H54 (cell line): ENCODE measurements at places on chromosomes 12 and 14.

GRCh38 chr14:32254952-32255679 lies 52.0 kb upstream of the RNU6-8 start:
- peak; percentile 21 for DNase-seq

- DNase-seq = no peak
Observed at GRCh38 chr12:53804429-53804828, 52.6 kb upstream of the CISTR start.

DNA sequence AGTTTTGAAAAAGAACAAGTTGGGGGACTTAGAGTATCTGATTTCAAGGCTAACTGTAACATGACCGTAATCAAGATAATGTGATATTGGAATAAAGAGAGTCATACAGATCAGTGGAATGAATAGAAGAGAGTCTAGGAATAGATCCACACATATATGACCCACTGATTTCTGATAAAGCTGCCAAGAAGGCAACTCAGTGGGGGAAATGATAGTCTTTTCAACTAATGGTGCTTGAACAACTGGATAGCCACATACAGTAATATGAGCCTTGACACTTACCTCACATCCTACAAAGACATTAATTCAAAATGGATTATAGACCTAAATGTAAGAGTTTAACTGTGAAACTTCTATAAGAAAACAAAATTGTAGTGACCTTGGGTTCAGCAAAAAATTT lies 3.8 kb downstream of the PRKCH start:
- DNase-seq = no peak

GRCh38 chr14:105286759-105287144 lies 14.0 kb downstream of the BRF1 start:
- no peak for DNase-seq

DNA sequence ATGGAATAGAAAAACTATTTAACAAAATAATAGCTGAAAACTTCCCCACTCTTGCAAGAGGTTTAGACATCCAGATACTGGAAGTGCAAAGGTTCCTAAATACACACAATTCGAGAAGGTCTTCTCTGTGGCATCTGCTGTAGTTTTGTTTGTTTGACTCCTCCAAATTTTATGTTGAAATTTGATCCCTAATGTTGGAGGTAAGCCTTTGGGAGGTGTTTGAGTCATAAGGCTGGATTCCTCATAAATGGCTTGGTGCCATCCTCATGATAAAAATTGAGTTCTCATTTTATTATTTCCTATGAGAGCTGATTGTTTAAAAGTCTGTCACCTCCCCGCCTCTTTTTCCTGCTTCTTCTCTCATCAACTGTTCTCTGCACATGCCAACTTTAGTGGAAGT lies 182.7 kb downstream of the MYRFL start:
- DNase-seq = no peak

DNA sequence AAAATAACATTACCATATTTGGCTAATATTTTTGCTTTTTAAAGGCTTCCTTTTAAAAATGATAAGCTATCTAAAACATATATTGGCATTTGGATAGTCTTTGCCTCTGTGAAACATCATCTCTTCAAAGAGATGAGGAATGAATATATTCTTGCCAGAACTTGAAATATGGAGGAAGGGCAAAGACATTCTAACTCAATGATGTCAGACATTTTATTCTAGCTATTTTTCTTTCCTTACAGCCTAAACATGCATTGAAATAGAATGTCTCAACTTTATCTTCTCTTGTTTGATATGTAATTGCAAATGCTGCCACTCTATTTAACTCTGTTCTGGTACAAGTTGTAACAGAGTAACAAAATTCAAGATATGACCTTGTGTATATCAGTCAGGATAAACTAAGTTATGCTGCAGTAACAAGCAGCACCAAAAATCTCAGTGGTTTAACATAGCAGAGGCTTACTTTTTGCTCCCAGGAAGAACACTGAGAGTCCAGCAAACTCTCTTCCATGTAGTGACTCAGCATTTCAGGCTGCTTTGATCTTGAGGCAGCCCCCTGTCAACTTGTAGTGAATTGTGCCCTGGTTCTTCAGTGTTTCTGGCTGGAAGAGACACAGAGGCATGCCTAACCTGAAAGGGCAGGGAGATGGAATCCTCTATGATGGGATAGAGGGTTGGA lies 11.0 kb downstream of the IRAK3 start:
- no peak for DNase-seq

DNA sequence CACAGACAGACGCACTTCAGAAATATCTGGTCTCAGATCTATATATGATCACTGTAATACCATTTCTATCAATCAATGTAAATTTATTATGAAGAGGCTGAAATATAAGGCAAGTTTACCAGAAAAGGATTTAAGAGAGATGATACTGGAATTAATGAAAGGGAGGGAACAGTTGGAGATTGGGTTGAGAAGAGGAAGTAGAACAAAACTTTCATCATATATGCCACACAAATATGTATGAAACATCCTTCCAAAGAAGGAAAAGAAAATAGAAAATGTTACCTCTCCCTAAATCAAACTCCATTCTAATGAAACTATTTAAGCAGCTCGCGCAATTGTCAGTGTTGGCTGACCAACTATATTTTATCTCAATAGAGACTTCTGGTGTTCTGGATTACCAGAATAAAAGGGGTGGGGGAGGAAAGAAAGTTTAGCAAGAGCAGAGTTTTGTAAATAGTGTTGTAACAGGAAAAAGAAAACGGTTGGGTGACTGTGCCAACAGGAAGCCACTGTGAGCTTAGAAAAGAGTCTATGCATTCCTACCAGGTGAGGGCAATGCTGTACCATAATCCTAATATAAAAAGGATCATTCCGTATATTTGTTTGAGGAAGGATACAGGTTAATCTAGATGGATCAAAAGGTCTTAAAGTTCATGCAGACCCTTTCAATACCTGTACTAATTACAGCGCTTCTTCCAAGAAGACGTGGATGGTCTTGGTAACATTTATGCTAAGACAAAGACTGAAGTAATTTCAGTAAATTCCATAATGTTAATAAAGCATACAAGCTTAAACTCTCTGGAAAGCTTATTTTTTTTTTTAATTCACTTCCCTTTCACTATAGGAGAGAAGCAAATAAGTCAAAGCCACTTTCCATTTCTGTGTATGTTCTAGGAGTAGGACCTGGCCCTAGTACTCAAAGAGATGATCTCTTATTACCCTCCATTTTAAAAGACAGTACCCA lies 14.5 kb upstream of the LLPH start:
- no peak for DNase-seq

DNA sequence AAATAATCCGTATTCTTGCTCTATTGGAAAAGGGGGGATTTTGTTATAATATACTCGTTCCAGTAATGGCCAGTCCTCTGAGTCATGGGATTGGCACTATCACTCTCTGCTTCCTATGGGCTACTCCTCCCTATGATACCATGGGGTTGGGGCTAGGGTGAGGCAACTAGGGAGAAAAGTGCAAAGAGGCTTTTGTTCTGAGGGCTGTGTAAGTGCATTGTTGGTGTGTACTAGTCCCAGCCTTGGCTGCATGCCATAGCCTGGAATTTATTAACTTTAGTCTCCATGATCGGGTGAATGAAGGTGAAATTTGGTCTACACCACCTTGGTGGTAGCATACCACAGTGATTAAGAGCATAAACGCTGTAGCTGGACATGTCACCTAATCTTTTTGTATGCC lies 247.6 kb downstream of the RPAP3 start:
- DNase-seq = peak; percentile 1

DNA sequence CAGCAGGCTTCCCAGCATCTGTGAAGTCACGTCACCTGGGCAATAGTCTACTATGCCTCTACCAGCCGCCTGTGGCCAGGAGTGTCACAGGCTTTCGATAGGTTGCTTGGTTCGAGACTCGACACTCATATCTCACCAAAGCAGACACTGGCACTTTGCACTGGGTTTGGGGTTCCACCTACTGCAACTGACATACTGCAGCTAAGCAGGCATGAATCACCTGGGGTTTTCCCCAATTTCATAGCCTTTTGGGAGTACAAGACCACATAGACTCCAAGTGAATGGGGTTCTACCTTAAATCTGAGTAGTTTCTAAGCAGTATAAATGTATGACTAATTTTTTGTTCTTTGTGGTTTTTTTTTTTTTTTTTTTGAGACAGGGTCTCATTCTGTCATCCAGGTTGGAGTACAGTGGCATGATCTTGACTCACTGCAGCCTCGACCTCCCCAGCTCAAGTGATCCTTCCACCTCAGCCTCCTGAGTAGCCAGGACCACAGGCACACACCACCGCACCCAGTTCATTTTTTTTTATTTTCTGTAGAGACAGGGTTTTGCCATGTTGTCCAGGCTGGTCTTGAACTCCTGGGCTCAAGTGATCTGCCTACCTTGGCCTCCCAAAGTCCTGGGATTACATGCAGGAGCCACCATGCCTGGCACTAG lies 32.1 kb downstream of the DMAC2L start:
- no peak for DNase-seq

- peak; percentile 19 for DNase-seq
Observed at GRCh38 chr14:89013098-89013504, 188.7 kb downstream of the TTC8 start.

DNA sequence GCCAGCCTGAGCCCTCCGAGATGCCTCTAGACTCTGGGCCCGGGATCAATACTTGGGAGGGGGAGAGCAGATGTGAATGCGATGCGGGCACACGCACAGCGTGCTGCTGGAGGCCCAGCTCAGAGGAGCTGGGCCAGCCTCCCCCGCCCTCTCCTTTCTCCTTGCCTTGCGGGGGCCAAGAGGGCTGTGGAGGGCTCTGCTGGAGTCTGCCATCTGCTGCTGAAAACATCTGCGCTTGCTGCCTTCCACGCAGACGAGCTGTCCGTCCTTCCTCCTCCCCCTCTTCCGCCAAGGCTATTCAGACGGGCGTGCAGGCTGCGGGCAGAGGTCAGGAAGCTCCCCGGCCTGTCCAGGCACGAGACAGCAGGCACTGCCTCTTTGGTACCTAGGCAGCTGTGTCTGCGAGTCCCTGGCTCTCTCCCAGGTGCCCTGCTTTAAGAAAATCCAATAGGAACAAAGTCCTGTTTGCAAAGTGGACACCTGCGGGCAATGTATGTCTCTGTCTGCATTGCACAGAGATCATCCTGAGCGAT lies 75.2 kb downstream of the SPRING1 start:
- DNase-seq = no peak

- DNase-seq = no peak
Observed at GRCh38 chr12:125206711-125207110, 141.5 kb downstream of the AACS start.

- DNase-seq = no peak
Observed at GRCh38 chr12:24361877-24362580, 412.6 kb upstream of the SOX5 start.

DNA sequence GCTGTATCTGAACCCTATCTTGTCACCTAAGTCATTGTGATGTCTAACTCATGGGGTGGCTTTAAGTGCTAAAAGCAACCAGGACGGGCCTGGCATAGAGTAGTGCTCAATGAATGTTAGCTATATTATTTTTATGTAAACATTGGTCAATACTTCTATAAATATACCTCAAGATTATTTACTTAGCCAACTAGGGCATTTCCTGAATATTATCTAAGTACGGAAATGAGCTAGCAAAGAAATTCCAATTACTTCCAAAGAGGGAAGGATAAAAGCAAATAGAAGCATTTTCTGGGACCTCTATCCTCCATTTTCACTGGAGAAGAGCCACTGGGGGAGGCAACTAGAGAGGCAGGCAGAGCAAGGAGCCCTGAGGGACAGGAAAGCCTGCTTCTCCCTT lies 20.6 kb downstream of the CCDC92 start:
- DNase-seq = no peak

DNA sequence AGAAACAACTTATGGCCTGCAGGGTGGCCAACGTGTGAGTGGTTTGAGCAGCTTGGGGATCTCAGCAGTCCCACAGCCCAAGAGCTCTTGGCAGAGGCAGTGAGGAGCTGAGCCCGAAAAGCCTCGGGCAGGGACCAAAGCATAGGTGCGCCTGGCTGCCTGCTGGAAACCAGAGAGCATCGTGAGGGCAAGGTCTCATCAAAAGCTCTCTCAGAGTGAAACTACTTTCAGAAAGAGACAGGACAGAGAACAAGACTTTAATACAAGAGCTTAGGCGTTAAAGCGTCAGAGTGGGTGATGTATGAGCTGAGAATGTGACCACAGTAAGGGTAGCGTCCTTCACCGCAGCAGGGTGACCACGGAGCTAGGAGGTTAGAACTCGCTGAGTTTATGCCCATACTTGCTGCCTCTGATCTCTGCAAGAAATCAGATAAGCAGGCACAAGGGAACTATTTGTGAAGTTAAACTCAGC lies 30.8 kb downstream of the LGMN start:
- no peak for DNase-seq

DNA sequence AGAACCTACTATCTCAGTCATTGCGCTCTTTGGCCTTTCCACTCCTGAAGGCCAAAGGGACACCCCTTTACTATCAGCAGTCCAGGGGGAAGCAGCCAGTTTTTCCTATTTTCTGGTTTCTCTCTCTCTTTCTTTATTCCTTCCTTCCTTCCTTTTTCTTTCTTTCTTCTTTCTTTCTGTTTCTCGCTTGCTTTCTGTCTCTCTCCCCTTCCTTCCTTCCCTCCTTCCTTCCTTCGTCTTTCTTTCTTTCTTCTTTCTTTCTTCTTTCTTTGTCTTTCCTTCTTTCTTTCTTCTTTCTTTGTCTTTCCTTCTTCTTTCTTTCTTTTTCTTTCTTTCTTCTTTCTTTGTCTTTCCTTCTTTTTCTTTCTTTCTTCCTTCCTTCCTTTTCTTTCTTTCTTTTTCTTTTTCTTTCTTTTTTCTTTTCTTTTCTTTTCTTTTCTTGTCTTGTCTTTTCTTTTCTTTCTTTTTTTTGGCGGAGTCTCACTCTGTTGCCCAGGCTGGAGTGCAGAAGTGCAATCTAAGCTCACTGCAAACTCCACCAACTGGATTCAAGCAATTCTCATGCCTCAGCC lies 64.9 kb upstream of the OTX2 start:
- DNase-seq = no peak

DNA sequence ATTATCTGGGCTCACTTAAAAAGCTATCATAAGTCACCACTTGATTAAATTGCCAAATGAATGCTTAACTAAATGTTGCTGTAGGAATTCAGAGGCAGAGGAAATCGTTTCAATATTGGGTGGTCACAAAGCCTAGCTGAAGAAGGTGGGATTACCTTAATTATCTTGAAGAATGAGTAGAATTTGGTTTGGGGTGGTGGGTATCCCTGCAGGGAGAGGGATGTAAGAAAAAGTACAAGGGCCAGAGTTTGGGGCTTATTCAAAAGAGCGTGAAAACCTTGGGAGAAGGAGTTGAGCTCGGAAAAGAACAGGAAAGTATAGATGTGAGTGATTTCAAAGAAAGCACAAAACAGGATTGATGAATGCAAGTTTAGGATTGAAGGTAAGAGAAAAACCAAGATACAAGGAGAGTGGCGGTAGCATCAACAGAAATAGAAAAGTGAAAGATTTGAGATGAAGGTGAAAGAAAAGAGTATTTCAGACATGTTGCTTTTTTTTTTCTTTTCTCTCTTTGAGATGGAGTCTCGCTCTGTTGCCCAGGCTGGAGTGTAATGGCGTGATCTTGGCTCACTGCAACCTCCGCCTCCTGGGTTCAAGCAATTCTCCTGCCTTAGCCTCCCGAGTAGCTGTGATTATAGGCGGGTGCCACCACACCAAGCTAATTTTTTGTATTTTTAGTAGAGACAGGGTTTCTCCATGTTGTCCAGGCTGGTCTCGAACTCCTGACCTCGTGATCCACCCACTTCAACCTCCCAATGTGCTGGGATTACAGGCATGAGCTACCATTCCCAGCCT lies 1.7 kb downstream of the BRMS1L start:
- DNase-seq = no peak
